Inflammatory macrophage (primary cell): ENCODE measurements at places on chromosomes 13 and 19.

- DNase-seq, result peak; percentile 8
These were observed 76.7 kb downstream of the RASL11A start for GRCh38 chr13:27347211-27347772.

DNA sequence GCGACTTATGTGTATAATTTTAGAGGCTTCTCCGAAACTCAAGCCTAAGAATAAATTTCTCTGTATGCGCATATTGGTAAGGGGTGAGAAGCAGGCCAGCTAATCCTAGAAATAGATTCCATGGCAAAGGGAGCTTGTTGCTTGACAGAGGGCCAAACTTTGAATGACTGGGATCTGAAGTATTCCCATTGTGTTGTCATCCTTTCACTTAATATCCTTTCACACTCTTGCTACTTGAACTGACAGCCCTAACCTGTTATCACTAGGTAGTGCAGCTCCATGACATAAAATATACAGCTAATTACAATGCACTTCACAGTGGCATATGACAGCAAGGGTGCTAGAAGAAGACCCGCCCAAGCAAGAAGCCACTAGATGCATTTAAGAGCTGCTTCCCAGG lies 309.8 kb downstream of the OXGR1 start:
- no peak for DNase-seq

- peak; percentile 11 for DNase-seq
These were observed 6.2 kb downstream of the SYT5 start for GRCh38 chr19:55173714-55174409.

DNA sequence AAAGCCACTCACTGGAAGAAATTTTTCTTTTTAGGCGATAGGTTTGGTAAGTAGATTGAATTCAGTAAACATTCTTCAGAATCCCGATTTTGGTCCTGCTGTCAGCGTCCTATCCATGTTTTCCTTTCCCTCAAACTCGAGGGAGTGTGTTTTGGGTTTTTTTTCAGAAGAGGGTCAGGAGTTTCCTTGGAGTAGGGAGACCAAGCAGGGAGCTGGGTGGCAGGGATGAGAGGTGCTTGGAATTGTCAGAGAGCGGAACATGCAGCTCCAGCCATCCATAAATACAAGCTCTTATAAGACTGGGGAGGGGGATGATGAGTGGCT lies 1.6 kb upstream of the PCDH8 start:
- DNase-seq, result no peak

DNA sequence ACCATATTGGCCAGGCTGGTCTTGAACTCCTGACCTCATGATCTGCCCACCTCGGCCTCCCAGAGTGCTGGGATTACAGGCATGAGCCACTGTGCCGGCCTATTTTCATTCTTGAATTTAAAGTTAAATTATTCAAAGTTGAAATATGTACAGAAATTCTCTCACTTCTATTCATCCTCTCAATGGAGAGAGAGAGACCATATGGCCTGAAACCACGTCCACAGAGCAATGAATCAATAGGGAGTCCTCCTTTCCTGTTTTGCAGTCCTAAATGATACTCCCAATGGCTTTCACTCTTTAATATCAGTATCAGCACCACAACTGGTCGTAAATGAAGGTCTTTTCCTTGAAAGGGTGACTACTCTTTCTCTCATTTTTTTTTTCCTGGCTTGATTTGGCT lies 30.5 kb upstream of the KCTD4 start:
- DNase-seq, result no peak

- DNase-seq, result no peak
These were observed 21.6 kb upstream of the POU2F2 start for GRCh38 chr19:42153672-42154433.

DNA sequence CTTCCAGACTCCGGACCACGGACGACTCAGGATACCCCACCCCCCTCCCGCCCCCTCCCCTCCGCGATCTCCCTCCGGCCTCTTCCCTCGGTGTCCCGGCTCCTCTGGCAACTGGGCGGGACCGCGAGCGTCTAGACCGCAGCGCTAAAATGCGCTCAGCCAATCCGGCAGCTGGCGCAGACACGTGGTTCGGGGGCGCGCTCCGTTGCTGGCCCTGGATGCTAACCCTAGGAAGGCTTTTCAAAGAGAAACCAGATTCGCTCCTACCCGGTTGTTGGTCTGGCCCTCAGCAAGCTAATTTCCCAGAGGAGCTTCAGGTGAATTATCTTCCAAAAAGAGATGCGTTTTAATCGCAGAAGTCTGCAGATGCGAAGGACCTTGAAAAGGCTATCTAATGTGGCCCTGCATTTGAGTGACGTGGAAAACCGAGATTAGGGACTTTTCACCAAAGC lies at the start of gene DZIP1:
Gene DZIP1, minus strand, starts transcription at position 106 of the 452 bp plus-strand sequence. CDS start 2,677 bp downstream, outside the sequence.
- peak; percentile 11 for DNase-seq
